ENCODE measurements at places on chromosomes 11 and 22. TPM values are rescaled to one million over a fixed set of nuclear protein-coding genes. Genes with fewer than 3 reads are reported as not detected.

Gene ASRGL1
- 4.1 TPM for total RNA-seq

Gene ANO3
- total RNA-seq, result 0.05 TPM

Gene NCAM1
- 226 TPM for total RNA-seq

Gene JAML
- total RNA-seq, result 2.7 TPM

Gene DCHS1
- 9.6 TPM for total RNA-seq

DNA sequence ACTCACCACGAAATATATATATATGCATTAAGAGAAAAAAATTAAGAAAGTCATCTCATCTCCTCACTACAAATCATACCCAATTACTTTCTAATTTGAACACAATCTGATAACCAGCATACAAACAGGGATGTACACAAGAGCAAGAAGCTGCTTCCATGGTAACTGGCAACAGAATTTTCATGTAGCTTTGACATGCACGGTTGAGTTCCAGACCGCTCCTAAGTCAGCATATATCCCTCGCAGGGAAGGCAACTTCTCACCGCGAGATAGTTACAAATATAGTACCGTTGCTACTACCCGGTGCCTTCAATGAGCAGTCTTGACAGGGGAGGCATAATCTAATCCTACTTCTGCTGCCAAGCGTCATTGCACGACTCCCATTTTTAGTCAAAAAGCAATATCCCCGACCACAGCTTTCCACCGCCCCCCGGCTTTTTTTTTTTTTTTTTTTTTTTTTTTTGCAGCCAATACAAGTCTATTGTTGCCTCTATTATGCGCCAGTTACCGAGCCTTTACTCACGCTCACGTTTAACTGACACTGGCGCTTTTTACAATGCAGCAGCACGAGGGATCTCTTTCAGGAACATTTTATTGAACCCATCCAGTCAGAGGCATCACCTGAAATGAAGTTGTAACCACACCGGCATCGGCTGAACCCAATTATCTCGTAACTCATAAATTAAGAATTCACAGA lies 2.2 kb downstream of the CADM1 start:
- DNase-seq, result no peak

GRCh38 chr11:57370251-57370650 lies 10.7 kb downstream of the PRG3 start:
- DNase-seq, result no peak

GRCh38 chr11:87127101-87127500 lies 89.4 kb downstream of the TMEM135 start:
- DNase-seq, result no peak

DNA sequence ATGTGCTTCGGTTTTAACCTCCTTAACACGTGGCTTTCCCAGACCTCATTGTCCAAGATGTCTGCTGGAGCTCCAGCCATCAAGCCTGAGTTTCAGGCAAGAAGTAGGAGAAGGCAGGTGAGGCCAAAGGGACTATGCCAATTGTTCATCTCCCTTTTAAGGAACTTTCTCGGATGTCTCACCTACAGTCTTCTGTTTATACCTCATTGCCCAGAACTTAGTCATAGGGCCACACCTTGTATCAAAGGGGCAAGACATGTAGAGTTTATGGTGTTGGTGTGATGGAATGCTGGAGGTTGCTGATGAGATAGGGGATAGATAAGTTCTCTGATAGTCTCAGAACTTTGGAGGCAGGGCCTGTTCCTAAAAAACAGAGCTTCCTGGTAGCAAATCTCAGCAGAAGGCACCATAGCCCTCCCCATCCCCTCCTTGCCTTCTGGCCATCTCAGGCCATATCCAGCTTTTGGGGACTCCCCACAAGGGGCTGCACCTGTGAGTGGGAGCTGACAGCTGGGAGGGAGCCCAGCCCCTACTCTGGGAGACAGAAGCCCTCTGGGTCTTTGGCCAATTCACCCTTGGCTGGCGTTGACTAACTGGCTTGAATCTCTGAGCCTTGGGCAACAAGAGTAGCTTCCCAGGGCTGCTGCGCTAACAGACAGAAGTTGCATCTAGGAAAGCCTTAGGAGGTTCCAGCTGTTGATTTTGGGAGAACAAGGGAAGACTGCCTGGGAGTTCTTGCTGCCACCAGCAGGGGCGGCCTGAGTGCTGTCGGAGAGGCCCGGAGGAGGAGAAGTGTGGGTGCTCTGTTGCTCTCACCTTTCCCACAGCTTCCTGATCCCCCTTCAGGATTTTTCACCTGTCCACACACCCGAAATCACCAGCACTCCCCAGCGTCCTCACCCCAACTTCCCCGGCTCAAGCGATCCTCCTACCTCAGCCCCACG lies 149.8 kb upstream of the THY1 start:
- DNase-seq, result no peak

Data from Right ventricle myocardium superior (tissue), 1 donor.